Keratinocyte (primary cell): ENCODE measurements at places on chromosomes 12 and 14.

- no peak for DNase-seq
Observed at GRCh38 chr12:91663310-91663709, 480.7 kb upstream of the DCN start.

DNA sequence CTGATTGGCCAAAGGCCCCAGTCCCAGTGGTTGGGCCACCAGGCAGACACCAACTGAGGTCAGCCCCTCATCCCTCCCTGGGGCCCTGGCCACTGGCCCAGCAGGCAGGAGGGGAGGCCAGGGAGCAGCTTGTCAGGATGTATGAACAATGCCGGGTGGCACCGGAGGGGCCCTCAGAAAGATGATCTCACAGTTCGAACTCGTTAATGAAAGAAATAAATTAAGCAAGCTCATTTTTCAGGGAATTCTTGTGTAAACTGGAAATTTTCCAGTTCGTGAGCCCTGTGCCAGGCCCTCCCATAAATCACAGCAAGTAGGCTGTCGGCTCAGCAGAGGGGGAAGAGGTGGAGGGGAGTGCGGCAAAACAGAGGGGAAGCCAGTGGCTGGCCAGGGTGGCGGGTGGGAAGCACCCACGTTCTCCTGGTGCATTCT lies 177.0 kb upstream of the VASH1 start:
- DNase-seq: no peak

DNA sequence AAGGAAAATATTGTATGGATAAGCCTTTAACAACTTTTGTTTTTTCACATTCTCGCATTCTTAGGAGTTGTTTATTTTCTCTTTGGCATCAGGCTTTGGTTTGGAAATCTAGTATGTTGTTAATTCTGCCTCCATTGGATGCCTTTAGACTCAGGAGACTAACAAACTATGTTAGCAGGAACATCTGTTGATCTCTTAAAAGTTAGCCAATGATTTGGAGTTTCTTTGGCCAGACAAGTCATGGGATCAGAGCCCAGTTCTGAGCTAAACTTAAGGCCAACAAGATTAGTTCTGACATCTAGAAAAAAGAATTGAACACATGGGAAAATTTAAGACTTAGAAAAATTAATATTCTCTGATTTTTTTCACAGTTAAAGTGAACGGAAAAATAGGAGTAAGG lies 35.3 kb upstream of the STRAP start:
- DNase-seq: no peak

GRCh38 chr12:64616201-64616600 lies 5.9 kb downstream of the RASSF3 start:
- DNase-seq: no peak
